ENCODE measurements at places on chromosomes 2 and 18.

- DNase-seq: no peak
Measured at GRCh38 chr2:48954935-48955334, 199.4 kb downstream of the FSHR start.

GRCh38 chr18:50832754-50833153 is 12.9 kb upstream of the MRO start:
- DNase-seq: no peak

DNA sequence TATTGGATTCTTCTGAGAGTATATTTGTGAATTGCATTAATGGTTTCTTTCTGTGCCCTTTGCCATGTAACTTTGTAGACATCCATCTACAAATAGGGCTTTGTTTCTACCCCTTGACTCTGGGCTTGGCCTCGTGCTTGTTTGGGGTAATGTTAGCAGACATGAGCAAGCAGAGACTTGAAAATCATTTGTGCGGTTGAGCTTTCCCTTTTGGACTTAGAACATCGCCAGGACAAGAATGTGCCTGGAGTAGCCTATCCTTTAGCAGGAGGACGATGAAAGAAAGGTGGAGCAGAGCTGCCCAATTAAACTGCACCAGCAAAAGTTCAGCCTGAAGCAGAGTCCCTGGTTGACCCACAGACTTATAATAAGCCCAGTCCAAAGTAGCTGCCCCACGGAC is 785.9 kb downstream of the EPHA4 start:
- no peak for DNase-seq

- DNase-seq: no peak
Measured at GRCh38 chr2:239015901-239016675, 168.2 kb downstream of the TWIST2 start.

- no peak for DNase-seq
Measured at GRCh38 chr18:52504589-52504988, 164.6 kb downstream of the DCC start.

DNA sequence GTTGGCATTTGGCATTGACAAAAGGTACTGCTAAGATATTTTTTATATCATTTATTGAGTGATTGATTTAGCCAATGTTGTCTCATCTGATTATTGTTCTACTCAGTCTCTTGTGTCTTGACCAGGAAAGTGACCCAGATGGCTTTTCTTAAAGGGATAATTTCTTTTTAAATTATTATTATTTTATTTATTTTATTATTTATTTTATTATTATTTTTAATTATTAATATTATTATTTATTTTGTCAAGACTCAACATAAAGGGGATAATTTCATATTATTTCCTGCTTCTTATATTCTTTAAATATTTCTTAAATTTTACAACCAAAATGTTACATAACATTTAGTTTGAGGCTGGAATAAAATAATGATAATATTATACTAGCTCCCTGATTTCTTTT is 27.1 kb downstream of the DYNC2LI1 start:
- no peak for DNase-seq

DNA sequence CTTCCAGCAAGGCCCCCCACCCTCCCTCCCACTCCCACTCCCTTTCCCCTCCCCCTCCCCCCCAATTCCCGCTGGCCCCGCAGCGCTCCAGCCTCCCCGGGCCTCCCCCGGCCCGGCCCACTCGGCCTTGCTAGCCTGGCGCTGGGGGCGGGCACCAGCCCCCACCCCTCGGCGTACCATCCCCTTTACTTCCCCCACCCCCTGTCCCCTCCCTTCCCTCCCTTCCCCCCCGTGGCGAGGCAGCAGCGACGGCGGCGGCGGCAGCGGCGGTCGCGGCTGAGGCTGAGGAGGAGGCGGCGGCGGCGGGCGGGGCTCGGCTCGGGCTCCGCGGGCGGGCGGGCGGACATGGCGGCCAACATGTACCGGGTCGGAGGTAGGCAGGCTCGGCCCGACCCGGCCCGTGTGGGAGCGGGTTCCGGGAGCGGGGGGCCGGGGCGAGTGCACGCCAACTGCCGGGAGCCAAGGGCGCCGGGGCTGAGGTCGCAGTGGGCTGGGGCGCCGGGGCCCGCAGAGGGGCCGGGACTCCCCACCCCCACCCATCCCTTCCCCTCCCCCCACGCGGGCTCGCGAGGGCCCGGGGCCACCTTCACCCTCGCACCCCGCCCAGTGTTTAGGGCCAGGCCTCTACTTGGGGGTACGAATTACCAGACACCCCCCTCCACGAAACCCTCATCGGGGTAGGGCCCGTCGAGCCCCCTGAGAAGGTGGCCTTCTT is at the start of gene MTA3:
Gene MTA3 (plus strand): TSS at position 232 of the 715 bp plus-strand sequence. CDS start 114 bp downstream, at position 346.
- peak; percentile 74 for DNase-seq

DNA sequence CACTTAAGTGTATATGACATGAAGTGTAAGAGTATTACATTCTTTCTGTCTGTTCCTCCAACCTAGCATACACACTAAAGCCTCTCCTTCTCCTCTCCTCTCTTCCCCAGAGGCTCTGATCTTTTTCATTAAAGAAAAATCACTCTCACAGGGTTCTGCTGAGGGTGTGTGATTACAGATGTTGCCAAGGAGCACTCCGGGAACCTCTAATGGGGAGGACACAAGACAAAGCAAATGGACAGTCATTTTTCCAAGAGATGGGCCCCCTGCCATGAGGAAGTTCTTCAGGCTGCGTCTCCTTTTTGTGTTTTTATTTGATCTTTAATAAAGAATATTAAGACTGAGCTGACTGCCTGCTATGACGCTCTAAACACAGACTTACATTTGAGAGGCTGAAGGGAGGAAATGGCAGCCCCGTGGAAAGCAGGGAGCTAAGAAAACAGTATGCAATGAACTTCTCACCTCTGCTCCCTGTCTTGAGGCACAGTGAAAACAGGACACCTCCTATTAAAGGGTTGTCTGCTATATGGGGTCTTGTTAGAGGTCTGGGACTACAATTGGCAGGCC is 578.1 kb downstream of the PIK3C3 start:
- DNase-seq: no peak

DNA sequence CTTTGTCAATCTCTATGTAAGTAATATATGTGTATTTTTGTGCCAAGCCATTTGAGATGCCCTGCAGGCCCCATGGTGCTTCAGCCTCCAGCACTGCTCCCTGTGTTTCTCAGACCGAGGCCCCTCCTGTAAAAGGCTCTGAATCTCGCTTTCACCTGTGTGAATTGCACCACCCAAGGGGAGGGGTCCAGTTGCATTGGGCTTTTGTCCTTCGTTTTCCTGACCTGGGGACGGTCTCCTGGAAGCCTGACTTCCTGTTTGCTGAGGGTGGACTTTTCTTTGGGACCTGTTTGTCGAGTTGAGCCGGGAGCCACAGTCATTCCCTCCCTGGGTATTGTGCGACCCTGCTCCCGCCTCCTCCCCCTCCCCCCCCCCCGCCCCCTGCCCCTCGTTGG is 48.9 kb downstream of the AGAP1 start:
- no peak for DNase-seq

GRCh38 chr2:53770264-53770663 is 2.7 kb downstream of the CHAC2 start:
- DNase-seq: no peak
